Progenitor cell of endocrine pancreas (in vitro differentiated cells): ENCODE measurements at places on chromosomes 3 and 15.

DNA sequence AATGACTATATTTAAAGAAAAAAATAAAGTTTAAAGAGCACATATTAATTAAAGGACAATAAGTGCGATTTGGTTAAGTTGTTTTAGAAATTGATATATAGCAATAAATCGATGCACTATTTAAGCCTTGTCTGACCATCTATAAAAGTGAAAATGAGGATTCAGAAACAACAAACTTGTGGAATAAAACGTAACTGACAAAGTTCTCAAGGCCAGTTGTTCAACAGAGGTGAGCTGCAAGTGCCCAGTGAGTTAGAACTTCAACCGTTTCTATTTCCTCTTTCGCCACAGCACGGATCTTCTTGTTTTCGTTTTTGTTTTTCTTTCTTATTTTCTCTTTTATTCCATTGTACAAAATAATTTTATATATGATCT lies 724.9 kb upstream of the ARRDC4 start:
- H3K27me3 ChIP-seq = peaks cover 58% of the 10 kb centered on the region
- no peaks in the 10 kb centered on the region for H3K36me3 ChIP-seq
- no peak for DNase-seq
- H3K4me1 ChIP-seq = peaks cover 2% of the 10 kb centered on the region
- no peak overlapping the region for H3K4me3 ChIP-seq

GRCh38 chr3:86221601-86222000 lies 769.3 kb downstream of the VGLL3 start:
- no peaks in the 10 kb centered on the region for H3K4me1 ChIP-seq
- no peak for DNase-seq
- no peak overlapping the region for H3K27ac ChIP-seq
- no peaks in the 10 kb centered on the region for H3K36me3 ChIP-seq
- no peaks in the 10 kb centered on the region for H3K27me3 ChIP-seq
- no peak overlapping the region for H3K4me3 ChIP-seq

DNA sequence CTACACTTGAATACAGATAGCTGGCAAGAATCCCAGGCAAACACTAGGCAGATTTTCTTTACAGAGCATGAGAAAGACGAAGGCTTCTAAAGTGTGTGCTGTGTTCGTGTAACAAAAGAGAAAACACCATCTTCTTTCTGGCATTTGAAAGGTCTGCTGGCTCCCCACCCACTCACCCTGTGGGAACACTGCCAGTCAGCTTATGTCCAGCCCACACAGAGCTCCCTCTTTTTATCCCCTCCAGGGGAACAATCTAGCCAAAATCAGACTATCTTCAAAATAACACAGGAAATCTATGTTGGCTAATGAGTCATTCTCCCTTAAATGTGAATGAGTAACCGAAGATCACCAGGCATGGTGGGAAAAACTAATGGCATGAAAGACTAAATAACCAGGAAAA lies 45.6 kb upstream of the PAQR5 start:
- no peak overlapping the region for H3K4me3 ChIP-seq
- H3K27ac ChIP-seq = no peak overlapping the region
- peaks cover 5% of the 10 kb centered on the region for H3K4me1 ChIP-seq

DNA sequence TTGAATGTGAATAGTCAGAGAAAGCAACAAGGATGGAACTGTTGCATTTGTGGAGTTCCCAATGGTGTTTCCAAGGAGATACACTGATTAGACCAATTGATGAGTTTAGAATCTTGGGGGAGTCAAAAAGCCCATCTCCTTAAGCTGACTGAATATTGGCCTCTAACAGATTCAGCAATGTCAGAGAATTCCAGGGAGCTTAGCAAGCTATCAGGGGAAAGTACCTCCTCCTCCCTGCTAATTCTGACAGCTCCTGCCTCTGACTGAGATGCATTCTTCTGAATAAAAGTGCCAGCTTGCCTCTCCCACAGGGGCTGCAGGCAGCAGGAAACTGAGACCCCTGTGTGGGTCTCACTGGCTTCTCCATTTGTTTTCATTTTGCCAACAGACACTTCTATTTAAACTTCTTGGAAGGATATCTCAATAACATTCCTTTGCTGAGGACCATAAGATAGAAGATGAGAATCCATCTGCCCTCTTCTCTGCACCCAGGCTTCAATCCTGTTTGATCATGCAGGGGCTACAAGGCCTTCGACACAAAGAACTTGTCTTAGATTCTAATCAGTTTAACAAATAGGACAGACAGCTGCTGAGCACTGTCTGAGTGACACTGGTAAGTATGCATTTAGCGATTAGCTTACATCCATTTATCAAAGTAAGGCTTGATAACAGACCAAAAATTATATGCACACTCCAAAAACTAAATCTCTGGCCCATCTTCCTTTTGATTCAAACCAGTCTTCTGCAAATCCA lies 1080.8 kb downstream of the TUSC7 start:
- H3K27ac ChIP-seq = no peak overlapping the region
- H3K4me3 ChIP-seq = no peak overlapping the region
- no peaks in the 10 kb centered on the region for H3K36me3 ChIP-seq
- no peaks in the 10 kb centered on the region for H3K27me3 ChIP-seq

DNA sequence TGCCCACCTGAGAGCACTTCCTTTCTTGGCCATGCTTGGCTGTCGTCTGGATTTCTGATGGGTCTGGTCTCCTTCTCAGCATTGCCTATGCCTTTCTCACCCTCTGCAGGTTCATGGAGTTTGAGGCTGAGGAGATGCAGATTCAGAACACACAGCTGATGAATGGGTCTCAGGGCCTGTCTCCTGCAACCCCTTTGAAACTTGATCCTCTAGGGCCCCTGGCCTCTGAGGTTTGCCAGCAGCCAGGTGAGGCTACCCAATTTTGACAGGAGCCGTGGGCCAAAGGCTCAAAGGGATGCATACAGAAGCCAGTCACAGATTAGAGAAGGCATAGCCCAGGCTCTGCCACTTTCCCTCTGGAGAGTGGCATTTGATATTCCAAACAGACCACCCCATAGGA lies 10.5 kb downstream of the NUTM1 start:
- no peak for DNase-seq
- no peaks in the 10 kb centered on the region for H3K27me3 ChIP-seq
- H3K36me3 ChIP-seq = peaks cover 4% of the 10 kb centered on the region
- H3K27ac ChIP-seq = peak overlapping the region; percentile 18
- no peak overlapping the region for H3K4me3 ChIP-seq

GRCh38 chr15:48085591-48085930 lies 35.2 kb upstream of the SLC24A5 start:
- no peak overlapping the region for H3K4me3 ChIP-seq
- no peaks in the 10 kb centered on the region for H3K4me1 ChIP-seq
- no peaks in the 10 kb centered on the region for H3K36me3 ChIP-seq
- H3K27ac ChIP-seq = no peak overlapping the region

- no peak overlapping the region for H3K4me3 ChIP-seq
- no peak overlapping the region for H3K27ac ChIP-seq
Measured at GRCh38 chr15:38930851-38931572, 366.4 kb upstream of the RASGRP1 start.

GRCh38 chr15:65423976-65424679 lies 1.4 kb upstream of the IGDCC4 start:
- H3K27me3 ChIP-seq = peaks cover 37% of the 10 kb centered on the region
- peak overlapping the region; percentile 73 for H3K27ac ChIP-seq
- no peaks in the 10 kb centered on the region for H3K36me3 ChIP-seq
- DNase-seq = no peak
- peaks cover 28% of the 10 kb centered on the region for H3K4me1 ChIP-seq
- H3K4me3 ChIP-seq = peak overlapping the region; percentile 86
